ENCODE measurements at places on chromosomes 1 and 21.

GRCh38 chr1:25026730-25027450 lies 96.8 kb upstream of the RUNX3 start:
- DNase-seq, result no peak

DNA sequence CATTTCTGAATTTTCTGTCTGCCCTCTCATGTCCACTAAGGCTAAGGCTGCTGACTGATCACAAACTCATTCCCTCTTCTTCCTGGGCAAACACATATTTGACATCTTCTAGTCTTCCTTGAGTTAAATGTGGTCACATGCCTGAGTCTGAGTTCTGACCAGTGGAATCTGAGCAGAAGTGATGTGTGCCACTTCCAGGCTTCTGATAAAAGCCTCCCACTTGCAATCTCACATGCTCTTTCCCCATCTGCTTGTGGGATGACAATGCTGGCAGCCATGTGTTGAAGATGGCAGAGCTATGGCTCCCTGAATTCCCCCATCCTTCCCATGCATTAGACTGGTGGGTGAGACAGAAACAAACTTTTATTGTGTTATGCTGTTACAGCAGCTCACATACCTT lies 149.9 kb upstream of the ZNF648 start:
- DNase-seq, result no peak

DNA sequence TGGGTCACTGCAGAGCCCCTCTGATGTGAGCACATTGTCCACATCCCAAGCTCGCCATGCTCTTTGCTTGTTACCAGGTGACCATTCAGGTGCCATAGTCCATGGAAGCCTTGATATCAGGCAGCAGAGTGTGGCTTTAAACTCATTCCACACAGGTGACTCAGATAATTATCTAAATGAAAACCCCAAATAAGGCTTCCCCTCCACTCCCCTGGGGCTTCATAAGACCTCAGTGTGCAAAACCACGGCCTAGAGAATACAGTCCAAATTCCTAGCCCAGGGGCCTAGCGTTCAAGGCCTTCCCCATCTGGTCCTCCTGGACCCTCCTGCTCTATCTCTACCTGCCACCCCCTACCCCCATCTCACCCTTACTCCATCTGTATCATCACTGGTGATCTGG lies 97.1 kb downstream of the ARHGEF10L start:
- no peak for DNase-seq

GRCh38 chr1:232988572-232989040 lies 38.2 kb downstream of the NTPCR start:
- DNase-seq, result no peak

DNA sequence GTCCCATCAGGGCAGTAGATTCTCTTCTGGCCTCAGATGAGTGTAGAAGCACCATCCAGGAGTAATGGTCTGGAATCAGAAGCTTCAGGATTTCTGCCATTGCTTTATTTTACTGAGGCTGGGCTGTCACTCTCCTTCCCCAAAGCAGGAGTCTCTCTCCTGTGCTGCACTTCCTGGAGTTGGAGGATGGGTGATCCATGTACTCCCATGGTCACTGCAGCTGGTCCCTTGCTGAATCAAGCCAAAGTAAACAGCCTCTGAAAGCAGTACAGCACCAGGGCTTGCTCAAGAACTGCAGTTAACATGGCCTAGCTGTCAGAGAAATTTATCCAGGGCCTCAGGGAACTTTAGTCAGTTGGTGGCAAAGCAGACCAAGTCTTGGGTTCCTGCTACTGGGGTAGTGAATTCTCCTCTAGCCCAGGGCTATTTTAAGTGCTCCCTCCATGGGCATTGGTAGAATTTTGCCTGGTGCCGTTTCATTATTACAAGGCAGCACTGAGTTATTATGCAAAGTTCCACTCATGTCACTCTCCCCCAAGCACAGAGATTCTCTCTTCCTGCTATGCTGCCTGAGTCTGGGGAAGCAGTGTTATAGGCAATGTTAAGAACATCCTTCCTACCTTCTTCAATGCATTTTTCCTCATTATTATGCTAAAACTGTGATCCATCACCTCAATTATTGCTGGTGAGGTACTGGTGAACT lies 29.5 kb downstream of the DRAM2 start:
- no peak for DNase-seq

GRCh38 chr1:177309880-177310279 lies 139.1 kb downstream of the BRINP2 start:
- DNase-seq, result no peak
